ENCODE measurements at places on chromosomes 3 and 15. TPM values are rescaled to one million over a fixed set of nuclear protein-coding genes. Genes with fewer than 3 reads are reported as not detected.
A peak's percentile ranks its signal among the peaks of the same experiment; 100 is the strongest.

DNA sequence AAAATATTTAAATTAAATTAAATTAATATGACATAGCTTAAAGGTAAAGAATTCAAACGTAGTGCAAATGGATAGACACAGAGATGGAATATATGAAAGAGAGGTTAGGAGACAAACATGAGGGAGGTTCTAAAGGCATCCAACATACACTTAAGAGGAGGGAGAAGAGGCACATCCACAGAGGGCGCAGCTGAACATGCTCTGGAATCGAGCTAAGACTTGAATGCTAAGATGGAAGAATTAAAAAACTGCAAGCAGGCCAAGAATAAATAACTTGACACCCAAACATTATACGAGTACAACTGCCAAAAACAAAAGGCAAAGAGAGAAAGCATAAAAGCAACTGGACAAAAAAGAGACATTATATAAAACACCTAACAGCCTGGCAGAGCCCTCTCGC is 9.1 kb upstream of the PRR20G start:
- no peak for DNase-seq

GRCh38 chr3:196749125-196749524 is 9.5 kb downstream of the PAK2 start:
- DNase-seq = no peak

GRCh38 chr3:32420126-32421038 is 28.7 kb downstream of the CMTM7 start:
- DNase-seq = peak; percentile 79

DNA sequence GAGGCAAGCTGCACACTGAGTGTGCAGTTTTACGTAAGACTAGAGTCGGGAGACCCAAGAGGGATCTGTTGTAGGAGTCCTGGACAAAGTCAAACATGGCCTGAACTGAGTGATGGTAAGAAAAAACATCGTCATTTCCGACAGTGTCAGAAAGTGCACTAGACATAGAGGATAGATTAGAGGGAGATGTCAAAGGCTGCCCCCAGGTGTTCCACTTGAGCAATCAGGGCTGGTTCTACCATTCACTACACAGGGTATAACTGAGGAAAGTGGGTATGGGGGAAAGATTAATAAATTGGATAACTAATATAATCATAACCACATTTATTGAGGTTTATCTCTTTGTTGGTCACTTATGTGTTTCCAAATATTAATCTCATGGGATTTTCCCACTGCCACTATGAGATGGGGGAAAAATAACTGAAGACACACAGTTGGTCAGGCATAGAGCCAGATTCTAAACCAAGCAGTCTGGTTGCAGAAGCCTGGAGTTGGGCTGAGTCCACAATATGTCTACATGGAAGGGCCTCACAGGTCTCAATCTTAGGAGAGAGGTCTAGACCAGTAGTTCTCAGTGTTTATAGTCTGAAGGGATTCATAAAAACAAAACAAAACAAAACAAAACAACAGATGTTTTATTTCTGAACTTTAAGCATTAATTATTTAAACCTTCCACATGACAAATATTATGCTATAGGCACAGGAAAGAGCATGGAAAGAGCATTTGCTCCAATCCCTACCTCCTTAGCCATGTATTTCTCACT is 766.5 kb downstream of the NTRK3 start:
- no peak for DNase-seq

DNA sequence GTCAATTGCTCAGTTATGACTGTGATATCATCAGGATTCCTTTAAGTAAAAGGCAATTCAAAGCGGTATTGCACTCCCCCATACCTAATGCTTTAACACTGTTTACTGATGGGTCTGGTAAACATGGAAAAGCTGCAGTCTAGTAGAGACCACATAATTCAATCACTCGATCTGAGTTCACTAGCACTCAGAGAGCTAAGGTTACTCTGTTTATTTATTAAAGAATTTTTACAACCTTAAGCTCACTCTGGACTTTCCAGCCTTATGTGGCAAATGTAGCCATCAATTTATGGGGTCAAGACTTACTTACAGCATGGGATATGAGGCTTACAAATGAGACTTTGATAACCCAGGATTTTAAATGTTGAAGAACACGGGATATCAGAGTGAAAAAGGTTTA is 18.4 kb upstream of the CCR2 start:
- DNase-seq = no peak

DNA sequence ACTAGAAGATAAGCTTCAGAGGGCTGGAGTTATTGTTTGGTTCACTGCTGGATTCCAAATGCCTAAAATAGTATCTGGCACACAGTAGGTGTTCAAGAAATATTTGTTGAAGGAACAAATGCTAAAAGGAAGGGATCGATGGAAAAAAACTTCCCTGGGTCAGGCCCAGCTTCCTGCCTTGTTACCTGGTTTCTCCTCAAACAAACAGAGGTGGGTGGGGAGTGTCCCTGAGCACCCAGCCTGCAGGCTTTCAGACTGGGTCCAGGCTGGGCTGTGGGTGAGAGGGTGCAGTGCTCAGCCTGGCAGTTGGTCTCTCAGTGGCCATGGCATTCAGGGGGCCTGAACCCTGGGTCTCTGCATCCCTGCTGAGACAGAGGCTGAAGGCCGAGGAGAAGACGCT is 14.4 kb upstream of the STRA6 start:
- no peak for DNase-seq

- DNase-seq = no peak
Measured at GRCh38 chr3:162150790-162151189, 654.2 kb downstream of the OTOL1 start.

DNA sequence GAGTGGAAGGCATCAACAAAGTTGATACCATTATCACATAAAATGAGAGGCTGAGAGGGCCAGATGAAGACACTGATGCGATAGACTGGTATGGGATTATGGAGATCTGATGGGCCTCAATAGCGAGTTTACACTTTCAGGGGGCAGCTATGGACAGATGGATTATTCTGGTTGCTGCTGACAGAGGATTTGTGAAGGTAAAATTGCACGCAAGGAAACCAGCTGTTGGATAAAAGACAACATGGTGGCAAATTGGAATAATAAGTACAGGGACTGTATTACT is 203.9 kb downstream of the MBNL1 start:
- DNase-seq = no peak

GRCh38 chr3:14577897-14578296 is 37.8 kb upstream of the GRIP2 start:
- no peak for DNase-seq

DNA sequence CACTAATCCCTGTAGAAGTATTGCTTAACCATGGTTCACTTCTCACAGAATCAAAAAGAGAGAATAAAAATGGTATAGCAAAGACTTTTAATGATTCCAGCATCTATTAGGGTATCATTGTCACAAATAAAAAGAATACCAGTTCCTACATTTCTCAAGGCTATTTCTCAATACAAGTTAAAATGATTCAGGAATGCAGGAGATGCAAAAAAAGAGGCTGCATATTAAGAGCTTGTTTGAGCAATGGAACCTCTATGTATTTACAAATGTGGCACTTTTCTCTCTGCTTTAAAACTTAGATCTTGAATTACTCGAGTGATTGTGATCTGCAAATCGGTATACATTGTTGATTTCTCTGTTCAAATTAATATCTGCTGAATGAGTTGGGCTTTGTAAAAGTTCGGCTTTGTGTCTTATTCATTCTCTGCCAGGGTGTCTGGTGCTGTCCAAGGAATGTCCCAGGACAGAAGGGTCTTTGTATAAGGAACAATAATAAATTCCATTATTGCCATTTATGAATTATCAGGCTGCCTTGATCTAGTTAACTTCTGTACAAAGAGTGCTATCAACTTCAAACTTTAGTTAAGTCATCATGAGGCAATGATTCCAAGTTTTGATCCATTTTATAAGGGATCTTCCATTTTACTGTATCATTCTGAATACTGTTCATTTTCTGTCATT is 364.2 kb downstream of the RBMS3 start:
- no peak for DNase-seq

- no peak for DNase-seq
Measured at GRCh38 chr3:138060792-138061191, 50.8 kb downstream of the CLDN18 start.

GRCh38 chr15:75172284-75172820 is 29.3 kb upstream of the C15orf39 start:
- no peak for DNase-seq

DNA sequence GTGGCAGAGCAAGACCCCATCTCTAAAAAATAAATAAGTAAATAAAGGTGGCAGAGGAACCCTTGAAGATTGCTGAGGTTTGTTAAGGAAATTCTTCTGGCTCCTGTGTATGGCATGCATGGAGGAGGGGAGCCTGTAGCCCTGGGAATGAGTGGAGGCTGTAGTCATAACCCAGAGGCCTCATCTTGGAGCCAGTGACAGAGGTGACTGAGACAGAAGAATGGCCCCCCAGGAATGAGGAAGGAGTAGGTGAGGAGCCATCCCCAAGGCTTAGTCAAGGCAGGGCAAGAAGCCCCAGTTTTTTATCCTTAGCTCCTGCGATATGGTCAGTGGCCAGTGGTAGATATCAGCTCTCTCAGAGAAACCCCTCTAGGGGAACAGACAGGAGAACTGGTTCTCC is 46.5 kb downstream of the BSN start:
- DNase-seq = no peak

DNA sequence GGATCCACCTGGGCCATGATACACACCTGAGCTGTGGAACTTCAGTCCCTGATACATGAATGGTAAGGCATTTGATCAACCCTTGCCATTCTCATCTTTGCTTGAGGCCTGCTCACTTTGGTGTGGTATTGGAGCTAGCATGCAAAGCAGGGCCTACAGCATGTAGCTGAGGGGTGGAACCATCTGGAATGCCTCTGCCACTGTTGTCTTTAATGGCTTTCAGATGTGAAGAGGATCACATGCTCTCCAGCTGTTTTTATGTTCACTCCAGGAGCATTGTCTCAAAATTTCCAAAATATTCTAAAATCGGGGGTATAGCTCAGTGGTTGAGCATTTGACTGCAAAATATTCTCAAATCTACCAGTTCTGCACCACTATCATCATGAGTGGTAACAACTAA is 64.4 kb upstream of the PHLDB2 start:
- no peak for DNase-seq

- DNase-seq = no peak
Measured at GRCh38 chr3:30188713-30189112, 417.7 kb upstream of the TGFBR2 start.

DNA sequence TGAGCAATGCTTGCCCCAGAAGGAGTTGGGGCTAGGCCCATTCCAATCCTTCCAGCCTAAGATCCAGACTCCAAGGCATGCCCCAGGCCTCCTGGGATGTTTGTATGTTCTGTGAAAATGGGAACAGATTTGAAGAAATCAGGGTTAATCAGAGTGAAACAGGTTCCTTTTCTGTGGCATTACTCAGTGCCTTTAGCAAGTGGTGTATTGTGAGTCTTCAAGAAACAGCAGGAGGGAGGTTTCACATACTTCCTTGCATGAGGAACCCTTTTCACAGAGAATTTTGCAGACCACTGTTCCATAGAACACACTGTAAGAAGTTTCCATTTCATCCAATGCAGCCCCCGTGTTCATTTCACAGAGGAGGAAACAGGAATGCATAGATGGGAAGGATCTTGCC is 8.4 kb upstream of the CDC25A start:
- DNase-seq = no peak

Gene GP9
- not detected for total RNA-seq

Gene HTD2
- 0.99 TPM for total RNA-seq

Gene PIF1
- not detected for total RNA-seq

Gene LRRC2
- 2.3 TPM for total RNA-seq

Gene CHRNA3
- 0.52 TPM for total RNA-seq

Gene LDHAL6B
- total RNA-seq = not detected

Gene STAB1
- total RNA-seq = 55.3 TPM
